Neuronal stem cell (in vitro differentiated cells): ENCODE measurements at places on chromosomes 16 and 17.
A peak's percentile ranks its signal among the peaks of the same experiment; 100 is the strongest.

DNA sequence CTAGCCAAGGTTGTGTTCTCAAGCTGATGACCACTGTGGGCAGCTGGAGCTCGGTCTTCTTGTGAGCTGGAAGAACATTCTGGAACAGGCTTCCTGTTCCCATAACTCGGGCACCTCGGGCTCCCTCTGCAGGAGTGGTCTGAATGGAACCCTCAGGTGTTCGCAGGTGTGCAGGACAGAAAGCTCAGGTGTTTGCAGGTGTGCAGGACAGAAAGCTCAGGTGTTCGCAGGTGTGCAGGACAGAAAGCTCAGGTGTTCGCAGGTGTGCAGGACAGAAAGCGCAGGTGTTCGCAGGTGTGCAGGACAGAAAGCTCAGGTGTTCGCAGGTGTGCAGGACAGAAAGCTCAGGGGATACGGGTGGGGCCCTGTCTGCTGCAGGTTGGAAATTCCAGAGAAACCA lies 109.0 kb upstream of the CACNG5 start:
- no peak for DNase-seq

DNA sequence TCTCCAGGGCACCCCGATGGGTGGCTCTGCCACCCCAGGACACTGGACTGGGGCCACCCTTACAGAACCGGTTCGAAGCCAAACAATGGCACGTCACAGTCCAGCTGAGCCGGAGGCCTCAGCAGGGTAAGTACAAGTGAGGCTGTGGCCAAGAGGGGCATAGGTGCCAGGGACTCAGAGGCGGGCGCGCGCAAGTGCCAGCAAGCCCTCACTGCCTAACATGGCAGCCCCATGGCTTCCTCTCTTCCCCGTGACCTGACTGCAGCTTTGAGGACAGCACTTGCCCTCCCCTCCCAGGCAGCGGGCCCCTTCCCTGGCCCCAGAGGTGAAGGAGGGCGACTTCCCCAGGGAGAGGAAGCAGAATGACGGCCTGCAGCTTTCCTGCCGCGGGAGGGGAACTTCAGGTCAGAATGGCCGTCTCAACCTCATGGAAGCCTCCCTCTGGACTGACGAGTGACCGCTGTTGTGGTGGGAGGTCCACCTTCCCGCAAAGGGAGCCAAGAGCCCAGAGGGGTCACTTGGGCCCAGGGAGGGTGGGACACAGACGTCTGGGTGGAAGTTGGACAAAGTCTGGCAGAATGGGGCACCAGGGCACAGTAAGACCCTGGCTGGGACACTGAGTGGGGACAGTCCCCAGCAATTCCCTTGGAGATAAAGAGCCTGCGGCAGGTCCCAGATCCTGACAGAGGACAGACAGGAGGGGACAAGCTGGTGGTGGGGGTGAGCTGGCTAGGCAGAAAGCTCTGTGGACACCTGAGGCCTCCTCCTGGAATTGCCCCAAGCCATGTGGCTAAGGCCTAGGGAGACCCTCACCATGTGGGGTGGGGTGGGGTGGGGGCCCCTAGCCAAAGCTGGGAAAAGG lies 52.1 kb upstream of the TOB1 start:
- no peak for DNase-seq

GRCh38 chr16:30142672-30143346 lies 19.8 kb upstream of the MAPK3 start:
- no peak for DNase-seq

GRCh38 chr16:31674686-31675085 lies 147.0 kb downstream of the AHSP start:
- no peak for DNase-seq

GRCh38 chr17:17075125-17075781 lies 33.0 kb downstream of the MPRIP start:
- no peak for DNase-seq

- no peak for DNase-seq
These were observed 17.0 kb downstream of the RPTOR start for GRCh38 chr17:80561541-80562114.

- no peak for DNase-seq
These were observed 186.5 kb downstream of the PRKCA start for GRCh38 chr17:66488864-66489263.

DNA sequence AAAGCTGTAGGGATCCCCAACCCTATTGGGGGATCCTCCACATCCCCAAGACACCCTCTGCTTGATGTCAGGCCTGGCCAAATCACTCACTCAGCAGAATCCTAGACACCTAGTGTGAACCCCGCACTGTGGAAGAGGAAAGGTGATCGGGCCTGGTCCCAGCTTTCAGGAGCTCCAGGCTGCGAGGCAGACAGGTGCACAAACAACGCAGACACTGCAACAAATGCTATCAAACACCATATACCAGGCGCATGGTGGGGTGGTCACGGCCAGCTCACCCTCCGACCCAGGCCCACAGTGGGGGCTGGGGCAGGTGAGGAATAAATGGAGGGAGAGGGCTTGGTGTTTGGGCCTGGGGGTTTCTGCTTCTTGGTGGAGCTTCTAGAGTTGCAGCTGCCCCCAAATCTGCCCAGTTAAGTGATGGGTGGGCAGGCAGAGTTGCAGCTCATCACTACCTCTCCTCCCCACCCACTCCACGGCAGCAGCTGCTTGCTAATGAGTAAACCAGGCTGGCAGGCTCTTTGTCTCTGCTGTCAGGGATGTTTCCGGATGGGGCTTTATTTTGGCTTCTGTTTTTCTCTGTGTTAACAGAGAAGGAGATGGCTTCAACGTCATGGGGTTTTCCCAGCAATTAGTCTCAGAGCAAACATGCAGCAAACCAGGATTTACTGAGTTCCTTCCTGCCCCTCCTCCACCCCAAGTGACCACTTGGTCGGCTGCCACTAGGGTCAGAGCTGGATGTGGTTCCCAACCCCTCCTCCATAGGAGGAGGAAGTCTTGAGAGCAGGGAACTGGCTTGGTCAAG lies 46.6 kb downstream of the PECAM1 start:
- DNase-seq = peak; percentile 20

- DNase-seq = no peak
These were observed 37.7 kb downstream of the GINS2 start for GRCh38 chr16:85650844-85651628.

DNA sequence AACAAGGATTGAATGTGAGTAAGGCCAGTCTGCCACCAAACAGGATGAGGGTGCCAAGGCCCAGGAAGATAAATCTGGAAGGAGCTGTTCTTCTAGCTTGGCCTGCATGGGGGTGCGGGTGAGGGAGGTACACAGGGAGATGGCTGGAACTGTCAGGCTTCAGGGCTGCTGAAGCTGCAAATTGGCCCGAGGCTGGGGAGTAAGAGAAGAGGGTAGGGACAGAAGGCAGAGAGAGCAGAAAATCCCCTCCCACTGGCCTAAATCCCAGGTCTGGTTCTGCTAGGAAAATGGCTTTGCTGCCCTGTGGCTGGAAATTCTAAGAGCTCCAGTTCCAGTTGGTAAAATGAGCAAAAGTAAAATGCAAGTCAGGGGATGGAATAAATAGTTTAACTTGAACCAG lies 87.9 kb downstream of the CCDC182 start:
- DNase-seq = no peak

GRCh38 chr17:48623583-48623982 lies 2.6 kb downstream of the HOXB9 start:
- DNase-seq = no peak
